Aortic smooth muscle cell (primary cell): ENCODE measurements at places on chromosomes 7 and 10. TPM values are rescaled to one million over a fixed set of nuclear protein-coding genes. Genes with fewer than 3 reads are reported as not detected.

Gene CCM2
- total RNA-seq, result 45.9 and 56.3 TPM in 2 replicates

Gene H2BK1
- total RNA-seq, result not detected in 2 replicates

Gene SPDYE5
- total RNA-seq, result not detected in 2 replicates

Gene SOSTDC1
- total RNA-seq, result 0.81 TPM in 1 of 2 replicates, not detected in the other

Gene CC2D2B
- 0.06 and 0.13 TPM in 2 replicates for total RNA-seq

Gene SNX10
- 0.13 TPM in 1 of 2 replicates, not detected in the other for total RNA-seq

Gene HYAL4
- not detected in 2 replicates for total RNA-seq
